Mesendoderm (in vitro differentiated cells): ENCODE measurements at places on chromosomes 16 and 17.

DNA sequence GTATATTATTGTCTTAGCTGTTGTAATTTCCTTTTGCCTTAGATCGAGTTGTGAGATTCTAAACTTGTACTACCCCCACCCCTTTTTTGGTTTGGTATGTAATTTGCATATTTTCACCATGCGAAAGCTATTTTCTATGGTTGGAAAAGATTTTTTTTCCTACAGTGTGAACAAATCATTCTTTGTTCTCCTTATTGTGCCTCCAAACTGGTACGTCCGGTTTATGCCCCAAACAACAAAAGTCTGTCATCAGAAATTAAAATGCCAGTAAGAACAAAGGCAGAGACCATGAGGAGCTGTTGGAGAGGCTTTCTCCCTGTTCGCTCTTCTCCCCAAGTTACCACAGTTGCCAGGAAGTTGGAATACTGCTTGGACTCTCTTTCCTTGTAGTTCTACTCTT lies 66.1 kb downstream of the BCAS3 start:
- DNase-seq: peak; percentile 10

DNA sequence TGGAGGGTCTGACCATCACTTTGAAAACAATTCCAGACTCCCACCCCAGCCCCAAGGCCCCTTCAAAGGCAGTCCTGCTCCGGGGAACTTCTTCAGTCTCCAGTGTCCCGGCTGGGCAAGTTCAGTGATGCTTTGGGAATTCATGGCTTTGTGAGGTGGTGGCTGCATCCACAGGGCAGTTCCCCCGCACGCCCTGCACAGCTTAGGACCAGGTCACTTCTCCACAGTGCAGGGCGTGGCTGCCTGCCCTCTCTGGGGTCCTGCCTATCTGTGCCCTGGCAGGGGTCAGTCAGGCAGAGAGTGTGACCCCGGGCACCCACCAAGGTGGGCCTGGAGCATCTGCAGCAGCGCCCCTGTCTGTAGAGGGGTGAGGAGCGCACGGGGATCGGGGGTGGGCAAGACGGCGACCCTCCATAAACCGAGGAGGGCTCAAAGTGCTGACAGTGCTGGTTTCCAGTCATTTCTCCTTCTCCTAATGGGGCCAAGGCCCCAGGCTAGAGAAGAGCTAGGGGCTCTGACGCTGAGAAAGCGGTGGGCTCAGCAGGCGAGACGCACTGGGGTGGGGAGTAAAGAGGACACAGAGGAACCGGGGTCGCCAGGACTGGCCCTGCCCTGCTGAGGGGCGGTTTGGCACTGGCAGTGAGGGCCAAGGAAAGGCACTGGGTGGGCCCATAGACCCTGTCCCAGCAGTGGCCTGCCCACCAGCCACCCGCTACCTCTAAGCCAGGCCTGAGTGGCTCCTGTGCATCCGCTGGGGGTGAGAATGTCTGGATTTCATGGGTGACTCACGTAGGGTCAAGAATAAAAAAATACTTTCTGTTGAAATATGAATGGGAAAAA lies 4.2 kb upstream of the ARHGAP27 start:
- no peak for DNase-seq

DNA sequence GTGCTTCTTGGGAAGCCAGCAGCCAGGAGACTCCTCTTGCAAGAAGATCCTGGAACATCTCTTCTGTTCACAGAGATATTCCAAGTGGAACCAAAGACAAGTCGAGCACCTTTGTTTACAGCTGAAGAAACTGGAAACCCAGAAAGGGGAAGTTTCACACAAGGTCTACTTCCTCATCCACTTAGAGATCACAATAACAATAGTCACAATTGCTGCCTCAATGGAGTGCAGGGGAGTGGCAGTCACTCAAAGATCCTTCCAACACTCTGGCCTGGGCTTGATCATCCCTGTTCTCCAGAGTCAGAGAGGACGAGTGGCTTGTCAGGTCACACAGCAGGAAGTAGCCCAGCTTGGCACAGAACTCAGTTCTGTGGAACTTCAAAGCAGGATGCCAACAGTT lies 46.9 kb upstream of the SIAH1 start:
- DNase-seq: no peak

DNA sequence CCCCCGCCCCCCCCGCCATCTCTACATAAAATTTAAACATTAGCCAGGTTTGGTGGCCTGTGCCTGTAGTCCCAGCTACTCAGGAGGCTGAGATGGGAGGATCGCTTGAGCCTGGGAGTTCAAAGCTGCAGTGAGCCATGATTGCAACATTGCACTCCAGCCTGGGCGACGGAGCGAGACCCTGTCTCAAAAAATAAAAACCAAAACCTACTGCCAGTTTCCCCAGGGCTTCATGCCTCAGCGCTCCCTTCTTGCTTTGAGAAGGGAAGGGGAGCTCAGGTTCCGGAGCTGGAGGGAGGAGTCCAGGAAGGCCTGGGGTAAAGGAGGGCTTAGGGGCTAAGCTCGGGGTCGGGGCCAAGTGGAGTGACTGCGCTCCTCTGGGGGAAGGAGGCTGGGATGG lies 20.5 kb downstream of the PLCD3 start:
- no peak for DNase-seq

DNA sequence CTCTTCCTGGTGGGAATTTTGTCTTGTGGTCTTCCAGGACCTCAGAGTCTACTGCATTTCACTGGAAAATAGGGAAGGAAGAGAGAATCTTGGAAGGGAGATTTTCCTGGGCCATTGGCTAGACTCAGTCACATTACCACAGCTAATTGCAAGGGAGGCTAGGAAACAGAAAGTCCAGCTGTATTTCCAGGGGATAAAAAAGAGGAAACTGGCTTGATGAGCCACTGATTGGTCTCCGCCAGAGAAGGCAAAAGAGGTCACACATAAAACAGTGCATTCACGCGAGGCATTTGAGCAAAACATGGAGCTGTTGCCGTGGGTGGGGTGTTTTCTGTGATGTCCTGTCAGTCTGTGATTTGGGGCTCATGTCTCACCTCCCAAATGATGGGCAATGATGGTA lies 345.3 kb downstream of the FOXL1 start:
- no peak for DNase-seq

DNA sequence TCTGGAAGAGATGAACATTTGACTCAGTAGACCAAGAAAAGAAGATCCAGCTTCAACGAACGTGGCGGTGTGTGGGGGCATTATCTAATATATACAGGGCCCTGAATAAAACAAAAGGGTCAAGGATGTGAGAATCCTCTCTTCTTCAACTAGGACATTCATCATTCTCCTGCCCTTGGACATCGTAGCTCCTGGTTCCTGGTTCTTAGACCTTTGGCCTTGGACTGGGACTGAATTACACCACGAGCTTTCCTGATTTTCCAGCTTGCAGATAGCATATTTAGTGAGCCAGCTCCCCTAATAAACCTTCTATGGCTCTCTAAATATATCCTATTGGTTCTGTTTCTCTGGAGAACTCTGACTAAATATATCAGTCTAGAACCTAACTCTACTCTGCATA lies 29.5 kb upstream of the HELZ start:
- DNase-seq: no peak

- DNase-seq: no peak
Observed at GRCh38 chr17:29393436-29393835, 3.3 kb downstream of the TAOK1 start.

DNA sequence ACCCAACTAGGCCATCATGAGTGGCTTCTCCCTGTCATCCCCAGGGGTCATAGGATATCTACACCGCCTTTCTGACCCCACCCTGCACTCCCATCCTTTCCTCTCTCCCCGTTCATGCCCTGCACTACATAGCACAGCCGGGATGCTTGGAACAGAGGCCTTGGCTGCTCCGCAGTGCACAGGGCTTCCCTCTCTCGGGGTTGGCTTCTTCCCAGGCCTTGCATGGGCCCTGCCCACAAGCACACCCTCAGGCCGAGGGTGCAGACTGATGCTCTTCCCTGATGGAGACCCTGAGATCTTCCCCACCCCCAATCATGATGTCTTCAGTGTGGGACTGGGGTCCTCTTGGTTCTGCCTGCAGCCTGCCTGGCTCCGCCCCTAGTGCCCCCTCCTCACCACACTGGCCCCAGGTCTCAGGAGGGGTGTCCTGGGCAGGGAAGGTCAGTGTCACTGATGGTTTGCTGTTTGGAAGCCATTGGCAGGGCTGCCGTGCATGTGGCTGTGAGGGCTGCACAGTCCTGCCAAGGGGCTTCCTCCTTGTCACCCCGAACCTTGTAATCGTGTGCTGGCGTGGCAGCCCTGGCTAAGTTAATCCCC lies 14.3 kb upstream of the NAGLU start:
- DNase-seq: no peak

- DNase-seq: no peak
Observed at GRCh38 chr16:29744541-29745101, 1.2 kb downstream of the C16orf54 start.

DNA sequence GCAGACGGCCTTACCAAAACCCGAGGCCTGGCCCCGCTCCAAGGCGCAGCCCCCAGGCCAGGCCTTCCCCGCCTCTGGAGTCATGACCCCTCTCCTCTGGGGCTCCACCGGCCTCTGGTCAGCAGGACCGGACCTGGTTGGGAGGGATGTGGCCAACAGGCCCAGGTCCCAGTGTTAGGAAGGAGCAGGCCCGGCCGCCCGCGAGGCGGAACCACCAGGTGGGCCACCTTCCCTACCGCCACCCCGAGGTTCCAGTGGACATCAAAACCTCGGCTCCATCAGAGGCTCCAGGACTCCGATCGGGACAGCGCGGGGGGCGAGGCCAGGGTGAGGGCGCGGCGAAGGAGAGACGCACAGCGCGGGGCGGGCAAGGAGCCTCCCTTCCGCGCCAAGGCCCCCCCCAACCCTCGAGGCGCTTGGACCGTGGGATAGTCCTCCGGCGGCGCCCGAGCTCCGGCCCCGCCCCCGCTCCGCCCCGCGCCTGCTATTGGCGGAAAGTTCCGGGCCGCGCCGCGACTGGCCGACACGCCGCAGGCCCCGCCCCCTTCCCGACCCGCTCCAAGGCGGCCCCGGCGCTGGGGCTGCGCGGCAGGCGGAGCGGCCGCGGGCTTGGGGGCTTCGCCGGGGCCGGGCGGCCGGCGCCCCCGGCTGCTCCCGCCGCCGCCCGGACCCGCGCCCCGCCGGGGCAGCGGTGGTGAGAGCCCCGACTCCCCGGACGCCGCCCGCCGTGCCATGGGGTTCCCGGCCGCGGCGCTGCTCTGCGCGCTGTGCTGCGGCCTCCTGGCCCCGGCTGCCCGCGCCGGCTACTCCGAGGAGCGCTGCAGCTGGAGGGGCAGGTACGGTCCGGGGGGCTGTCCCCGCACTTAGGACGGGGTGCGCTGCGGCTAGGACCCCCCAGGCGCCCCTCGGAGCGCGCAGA lies at the start of gene METRN:
Gene METRN (plus strand): TSS at position 561 of the 919 bp plus-strand sequence. CDS start 172 bp downstream, at position 733.
- DNase-seq: peak; percentile 83

DNA sequence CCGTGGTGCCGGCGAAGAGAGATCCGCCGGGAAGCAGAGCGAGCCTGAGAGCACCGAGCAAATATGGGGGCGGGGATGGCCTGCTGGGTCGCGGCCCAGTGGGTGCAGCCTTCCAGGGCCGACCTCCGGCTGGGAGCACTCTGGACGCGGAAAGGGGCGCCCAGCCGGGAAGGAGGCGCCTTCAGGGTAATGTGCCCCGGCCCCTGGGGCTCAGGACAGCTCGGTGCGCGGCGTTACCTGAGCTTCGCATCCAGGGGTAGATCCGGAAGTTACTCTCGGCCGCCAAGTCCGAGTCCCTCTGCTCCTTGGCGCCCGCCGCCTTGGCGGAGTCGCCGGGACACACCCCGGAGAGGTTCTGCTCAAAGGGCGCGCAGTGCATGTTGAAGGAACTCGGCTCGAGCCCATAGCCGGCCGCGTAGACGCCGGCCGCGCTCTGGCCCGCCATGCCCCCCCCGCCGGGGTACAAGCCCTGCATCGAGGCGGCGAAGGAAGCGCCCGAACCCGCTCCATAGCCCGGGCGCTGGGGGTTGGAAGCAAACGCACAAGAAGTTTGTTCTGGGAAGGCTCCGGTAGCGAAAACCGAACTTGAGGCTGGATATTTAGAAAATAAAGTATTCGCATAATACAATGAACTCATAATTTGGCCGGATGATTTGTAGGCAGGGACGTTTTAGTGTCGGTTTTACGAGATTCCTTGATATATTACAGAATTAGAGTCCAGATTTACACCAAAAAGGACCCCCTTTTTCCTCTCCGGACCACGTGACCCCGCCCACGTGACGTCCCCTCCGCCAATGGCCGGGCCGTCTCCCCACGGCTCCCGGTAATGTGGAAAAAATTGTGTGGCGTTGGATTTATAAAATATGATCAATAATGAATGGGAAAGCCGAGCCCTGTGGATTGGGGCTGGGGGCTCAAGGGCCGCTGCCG lies at the start of gene HOXB7:
Gene HOXB7 (minus strand): TSS at position 736 of the 930 bp plus-strand sequence. CDS start 99 bp downstream, at position 637.
- DNase-seq: no peak

- DNase-seq: no peak
Observed at GRCh38 chr16:28556914-28557320, 3.2 kb downstream of the SGF29 start.

GRCh38 chr17:17144061-17144460 lies 62.1 kb downstream of the PLD6 start:
- no peak for DNase-seq

DNA sequence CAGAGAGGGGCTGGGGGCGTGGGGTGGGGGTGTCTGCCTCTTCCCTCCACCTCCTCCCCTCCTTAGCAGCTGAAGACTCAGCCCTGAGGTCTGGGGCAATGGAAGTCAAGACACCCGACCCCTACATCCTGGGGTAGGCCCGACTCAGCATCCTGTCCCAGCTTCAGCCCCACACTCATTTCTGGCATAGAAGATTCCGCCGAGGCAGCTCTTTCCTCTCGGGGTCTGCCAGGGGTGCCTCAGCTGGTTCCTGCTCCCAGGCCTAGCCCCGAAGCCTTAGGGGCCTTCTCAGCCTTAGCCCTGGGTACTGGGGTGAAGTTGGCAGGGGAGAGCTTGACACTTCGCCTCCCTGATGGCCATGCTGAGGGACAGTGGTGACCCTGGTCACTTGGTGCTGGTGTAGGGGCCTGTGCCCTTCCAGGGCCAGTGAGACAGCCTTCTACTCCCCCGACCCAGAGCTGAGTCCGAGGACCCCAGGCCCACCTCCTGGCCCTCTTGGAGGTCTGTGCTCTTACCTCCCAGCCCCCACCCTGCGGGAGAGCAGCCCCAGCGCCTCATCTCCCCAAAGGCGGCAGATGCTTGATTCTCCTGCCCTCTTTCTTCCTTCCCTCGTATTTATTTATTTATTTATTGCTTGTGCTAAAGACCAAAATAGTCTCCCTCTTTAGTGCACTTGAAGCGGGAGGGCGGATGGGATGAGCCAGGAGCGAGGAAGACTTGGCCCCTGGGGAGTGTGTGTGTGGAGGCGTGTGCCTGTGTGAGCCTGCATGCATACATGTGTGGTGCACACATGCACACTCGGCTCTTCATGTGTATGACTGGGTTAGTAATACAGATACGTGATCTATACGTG lies 42.5 kb downstream of the KCNJ12 start:
- DNase-seq: no peak
